ENCODE measurements at places on chromosomes 5 and 9.

- no peak for DNase-seq
Observed at GRCh38 chr9:122128007-122128968, 31.3 kb downstream of the NDUFA8 start.

DNA sequence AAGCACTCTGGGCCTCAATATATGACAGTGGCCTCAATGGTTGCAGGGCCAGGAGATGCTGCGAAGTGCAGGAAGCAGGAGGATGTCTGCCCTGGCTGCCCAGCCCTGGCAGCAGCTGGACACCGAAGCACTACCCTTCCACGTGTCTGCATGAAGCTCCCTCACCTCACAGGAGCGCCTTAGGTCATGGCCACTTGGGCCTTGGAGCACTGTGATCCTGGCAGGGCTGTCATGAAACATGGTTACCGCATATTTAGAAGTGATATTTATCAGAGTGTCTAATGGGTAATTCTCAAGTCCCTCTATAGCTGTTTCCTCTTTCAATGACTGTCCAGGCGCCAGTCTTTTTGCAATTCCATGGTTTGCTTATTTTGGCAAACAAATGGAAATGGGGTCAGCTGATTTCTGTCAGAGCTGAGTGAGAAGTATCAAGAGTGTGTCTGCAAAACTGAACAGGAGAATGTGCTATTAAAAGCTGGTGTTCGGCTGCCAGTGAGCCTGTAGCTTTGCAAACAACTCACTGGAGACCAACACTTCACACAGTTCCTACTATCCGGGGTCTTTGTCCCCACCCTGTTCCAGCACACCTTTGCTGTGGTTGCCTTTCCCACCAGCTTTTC lies 285.9 kb downstream of the KIF4B start:
- no peak for DNase-seq

DNA sequence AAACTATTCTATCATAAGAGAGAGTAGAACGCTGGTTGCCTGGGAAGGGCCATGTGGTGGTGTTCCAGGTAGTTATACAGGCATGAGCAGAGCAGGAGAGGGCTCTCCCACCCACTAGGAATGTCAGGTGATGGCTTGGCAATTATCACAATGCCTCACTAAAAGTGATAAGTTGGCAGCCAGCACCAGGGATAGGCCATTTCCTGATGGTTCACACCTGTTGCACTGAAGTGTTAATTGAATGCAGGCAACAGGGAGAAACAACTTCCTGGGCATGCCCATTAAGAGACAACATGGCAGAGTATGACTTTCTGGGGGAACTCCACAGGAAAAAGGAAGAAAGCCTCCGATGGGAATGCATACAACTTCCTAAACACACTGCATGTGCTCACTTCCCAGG lies 593.2 kb downstream of the ELAVL2 start:
- no peak for DNase-seq

DNA sequence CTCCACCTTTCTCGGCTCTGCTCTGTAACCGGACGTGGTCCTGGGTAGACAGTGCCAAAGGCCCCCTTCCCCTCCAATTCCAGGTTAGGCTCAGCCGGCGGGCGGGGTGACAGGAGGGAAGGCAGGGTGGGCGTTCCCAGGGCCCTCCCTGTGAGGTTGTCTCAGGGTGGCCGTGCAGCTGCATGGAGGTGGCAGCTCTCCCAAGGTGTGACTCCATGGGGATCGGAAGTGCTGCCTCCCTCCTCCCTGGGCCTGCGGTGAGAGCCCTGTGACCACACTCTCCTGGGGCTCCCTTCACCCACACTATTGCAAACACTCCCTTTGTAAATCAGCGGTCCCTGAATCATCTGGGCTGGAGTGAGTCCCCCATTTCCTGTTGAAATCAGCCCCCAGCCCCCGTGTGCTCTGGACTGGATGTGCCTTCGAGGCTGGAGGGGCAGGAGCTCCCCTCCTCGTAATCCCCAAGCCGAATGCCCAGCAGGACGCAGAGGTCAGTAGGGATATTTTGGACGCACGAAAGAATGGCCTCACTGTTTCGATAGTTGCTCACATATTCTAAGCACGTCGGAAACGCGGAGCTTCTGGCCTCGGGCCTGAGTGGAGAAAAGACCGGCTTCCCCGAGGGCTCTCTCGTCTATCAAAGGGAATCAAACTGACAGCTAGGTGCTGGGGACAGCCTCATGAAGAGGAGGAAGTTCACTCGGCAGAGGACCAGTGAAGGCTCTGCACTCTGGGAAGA lies 107.6 kb upstream of the COL5A1 start:
- DNase-seq, result no peak

DNA sequence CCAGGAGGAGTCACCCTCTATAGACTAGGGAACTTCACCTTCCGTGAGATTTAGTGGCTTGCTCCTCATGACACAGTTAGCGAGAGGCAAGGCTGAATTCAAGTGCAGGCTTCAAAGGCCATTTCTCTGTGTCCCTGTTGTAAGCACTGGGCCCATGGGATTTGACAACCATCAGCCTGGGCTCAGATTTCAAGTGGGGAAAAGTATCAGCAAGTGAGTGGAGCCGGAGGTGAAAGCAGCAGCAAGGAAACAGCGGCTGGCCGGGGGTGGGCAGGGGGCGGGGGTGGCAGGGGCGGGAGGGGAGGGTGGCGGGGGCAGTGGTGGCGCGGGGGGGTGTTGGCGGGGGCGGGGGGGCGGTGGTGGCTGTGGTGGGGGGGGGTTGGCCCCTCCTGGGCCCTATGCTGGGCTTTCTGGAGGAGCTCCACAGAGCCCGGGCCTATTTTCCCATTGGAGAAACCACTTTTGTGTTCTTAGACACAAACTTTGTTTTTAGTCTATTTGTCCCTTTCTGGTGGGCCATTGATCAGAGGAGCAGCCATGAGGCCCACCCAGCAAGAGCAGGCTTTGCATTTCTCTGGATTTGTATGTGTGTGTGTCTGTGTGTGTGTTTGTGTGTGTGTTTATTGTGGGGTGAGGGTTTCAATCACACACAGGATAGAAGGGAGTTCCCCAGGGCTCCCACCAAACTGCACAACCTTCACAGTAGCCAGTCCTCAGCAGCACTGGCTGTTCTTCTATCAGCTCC lies 165.4 kb upstream of the RAI14 start:
- DNase-seq, result no peak

DNA sequence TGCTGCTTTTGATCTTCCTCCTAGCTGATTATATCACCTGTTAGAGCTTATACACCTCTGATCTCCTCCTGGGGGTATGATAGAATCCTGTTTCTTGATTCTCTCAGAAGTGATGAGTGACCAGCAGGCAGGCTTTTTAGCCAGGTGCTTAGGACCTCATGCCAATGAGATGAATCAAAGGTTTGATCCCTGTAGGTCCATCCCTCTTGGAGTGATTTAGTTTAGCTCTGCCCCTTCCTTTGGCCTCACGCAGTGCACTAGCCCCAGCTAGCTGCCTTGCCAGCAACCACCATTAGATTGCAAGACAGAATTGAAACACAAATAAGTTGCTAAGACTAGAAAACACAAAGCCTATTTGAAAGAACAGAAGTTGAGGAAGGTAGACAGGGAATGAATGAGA lies 84.4 kb downstream of the ZSWIM6 start:
- no peak for DNase-seq

- peak; percentile 48 for DNase-seq
Observed at GRCh38 chr9:124617477-124618141, 110.4 kb upstream of the NR5A1 start.

DNA sequence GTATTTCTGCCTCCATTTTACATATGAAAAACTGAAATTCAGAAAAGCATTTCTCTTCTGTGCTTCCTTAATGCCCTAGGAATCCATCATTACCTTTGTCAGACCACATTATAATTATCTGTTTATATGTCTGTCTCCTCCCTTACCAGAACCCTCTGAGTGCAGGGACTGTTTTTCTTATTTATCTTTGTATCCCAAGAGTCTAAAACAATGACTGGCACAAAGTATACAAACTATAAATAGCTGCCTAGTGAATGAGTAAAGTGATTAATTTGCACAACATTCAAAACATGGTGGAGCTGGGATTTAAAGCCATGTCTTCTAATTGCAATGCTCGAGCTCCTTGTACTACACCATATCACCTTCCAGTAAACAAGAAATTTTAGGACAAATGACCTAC lies 49.3 kb upstream of the HK3 start:
- DNase-seq, result no peak

GRCh38 chr9:89606624-89607311 lies 2.0 kb downstream of the GADD45G start:
- DNase-seq, result no peak

- DNase-seq, result no peak
Observed at GRCh38 chr9:101512116-101512515, 21.5 kb upstream of the RNF20 start.

DNA sequence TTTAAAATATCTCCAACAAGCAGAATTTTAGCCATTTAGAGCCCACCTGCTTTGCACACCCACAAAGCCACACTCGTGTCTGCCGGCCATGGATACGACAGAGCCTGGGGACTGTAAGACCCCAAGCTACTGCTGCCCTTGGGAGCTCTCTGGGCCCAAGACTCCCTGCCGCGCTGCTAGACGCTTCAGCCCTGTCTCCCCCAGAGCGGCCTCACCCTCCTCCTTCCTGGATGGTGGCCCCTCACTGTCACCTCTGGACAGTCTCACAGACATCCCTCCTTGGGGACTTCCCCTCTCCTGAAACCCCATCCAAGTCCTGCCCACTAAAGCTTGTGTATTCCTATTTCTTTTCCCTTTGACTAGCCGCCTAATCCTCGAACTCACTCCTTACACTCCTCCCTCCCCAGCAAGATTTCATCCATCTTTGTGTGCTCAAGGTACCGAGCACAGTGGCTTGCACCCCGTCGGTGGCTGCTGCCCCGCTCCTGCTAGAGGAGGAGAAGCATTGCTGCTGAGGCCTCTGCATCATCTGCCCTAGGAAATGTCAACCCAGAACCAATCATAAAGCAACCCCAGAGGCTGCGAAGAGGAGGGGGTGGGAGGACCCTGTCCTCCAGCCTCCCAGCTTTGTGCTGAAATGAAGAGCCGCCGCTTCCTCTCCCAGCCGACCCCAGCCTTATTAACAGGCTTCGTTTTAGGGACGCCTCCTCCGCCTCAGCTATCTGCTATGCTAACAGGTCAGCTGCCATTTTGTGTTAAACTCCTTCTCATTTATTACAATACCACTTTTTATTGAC lies 71.2 kb downstream of the CFAP77 start:
- DNase-seq, result no peak

All from T-helper 1 cell (primary cell).